ENCODE measurements at places on chromosomes 6 and 20.

- no peak overlapping the region for H3K27ac ChIP-seq
- no peak for DNase-seq
- no peaks in the 10 kb centered on the region for H3K27me3 ChIP-seq
- peaks cover 48% of the 10 kb centered on the region for H3K4me1 ChIP-seq
These were observed 179.8 kb downstream of the FOXA2 start for GRCh38 chr20:22404419-22405170.

- no peak overlapping the region for H3K4me3 ChIP-seq
- no peaks in the 10 kb centered on the region for H3K4me1 ChIP-seq
- no peak overlapping the region for H3K27ac ChIP-seq
- peaks cover 10% of the 10 kb centered on the region for H3K27me3 ChIP-seq
- DNase-seq, result no peak
- H3K36me3 ChIP-seq, result no peaks in the 10 kb centered on the region
These were observed 68.1 kb upstream of the SNRPB2 start for GRCh38 chr20:16661756-16662155.

DNA sequence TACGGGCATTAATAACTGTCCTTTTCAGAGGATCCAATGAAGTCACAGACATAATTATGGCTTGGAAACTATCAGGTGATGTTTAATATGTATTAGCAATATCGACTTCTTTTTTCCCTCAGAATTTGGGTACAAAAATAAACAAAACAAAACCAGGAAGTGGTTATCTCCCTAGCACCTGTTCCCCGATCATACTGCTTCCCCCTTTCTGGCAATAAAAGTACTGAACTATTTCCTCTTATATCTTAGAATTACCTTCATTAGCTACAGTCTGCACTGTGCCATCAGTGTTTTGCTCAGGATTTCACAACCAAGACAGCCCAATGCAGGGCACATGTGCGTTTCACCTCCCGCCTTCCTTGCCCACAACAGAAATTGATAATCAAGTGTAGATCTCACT is 216.9 kb upstream of the BTBD3 start:
- DNase-seq, result no peak
- no peaks in the 10 kb centered on the region for H3K36me3 ChIP-seq
- H3K27me3 ChIP-seq, result no peaks in the 10 kb centered on the region
- H3K4me1 ChIP-seq, result no peaks in the 10 kb centered on the region
- H3K4me3 ChIP-seq, result no peak overlapping the region
- no peak overlapping the region for H3K27ac ChIP-seq

GRCh38 chr6:141658696-141659095 is 474.0 kb upstream of the GJE1 start:
- DNase-seq, result no peak
- no peak overlapping the region for H3K4me3 ChIP-seq
- no peak overlapping the region for H3K27ac ChIP-seq
- H3K4me1 ChIP-seq, result no peaks in the 10 kb centered on the region
- H3K36me3 ChIP-seq, result no peaks in the 10 kb centered on the region

DNA sequence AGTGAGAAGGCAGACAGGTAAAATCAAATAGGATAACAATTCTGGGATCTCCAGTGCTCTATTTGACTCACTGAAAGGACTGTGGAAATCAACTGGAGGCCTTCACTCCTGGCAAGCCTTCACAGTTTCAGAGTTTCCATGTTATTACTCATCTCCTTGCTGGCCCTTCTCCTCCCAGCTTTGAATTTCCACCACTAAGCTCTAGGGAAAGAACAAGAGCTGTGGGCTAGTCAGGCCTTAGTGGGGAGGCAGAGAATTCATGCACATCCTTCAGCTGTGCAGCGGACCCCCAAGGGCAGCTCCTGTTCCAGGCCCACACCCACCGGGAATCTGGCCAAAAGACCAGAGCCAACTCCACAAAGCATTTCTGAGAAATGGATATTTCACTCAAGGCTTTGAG is 26.0 kb downstream of the MYLIP start:
- no peak overlapping the region for H3K4me3 ChIP-seq
- H3K27me3 ChIP-seq, result peaks cover 6% of the 10 kb centered on the region
- H3K27ac ChIP-seq, result no peak overlapping the region

- H3K4me1 ChIP-seq, result peaks cover 32% of the 10 kb centered on the region
- no peak overlapping the region for H3K27ac ChIP-seq
- peak overlapping the region; percentile 21 for H3K4me3 ChIP-seq
- DNase-seq, result peak; percentile 82
- no peaks in the 10 kb centered on the region for H3K36me3 ChIP-seq
- H3K27me3 ChIP-seq, result peaks cover 2% of the 10 kb centered on the region
These were observed 28.5 kb upstream of the SCUBE3 start for GRCh38 chr6:35185302-35185681.

GRCh38 chr6:151757506-151757955 is 50.0 kb upstream of the ESR1 start:
- peak; percentile 29 for DNase-seq
- no peak overlapping the region for H3K4me3 ChIP-seq
- peaks cover 3% of the 10 kb centered on the region for H3K27me3 ChIP-seq
- peaks cover 14% of the 10 kb centered on the region for H3K4me1 ChIP-seq

DNA sequence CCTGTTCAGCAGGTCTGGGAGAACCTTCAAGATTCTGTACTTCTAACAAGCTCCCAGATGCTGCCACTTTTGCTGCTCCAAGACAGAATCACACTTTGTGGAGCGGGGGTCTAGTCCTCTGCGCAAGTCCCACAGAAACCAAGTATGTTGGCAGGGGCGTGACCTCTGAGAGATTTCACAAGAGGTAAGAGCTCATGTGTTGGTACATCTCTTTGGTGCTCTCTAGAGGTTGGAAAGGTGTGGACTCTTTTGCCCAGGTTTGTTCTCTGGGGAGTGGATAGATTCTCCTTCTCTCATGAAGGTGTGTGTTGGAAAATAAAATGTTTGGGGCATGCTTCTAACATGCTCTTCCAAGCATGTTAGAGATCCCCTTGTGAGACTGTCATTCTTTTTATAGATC is 340.9 kb upstream of the IRAK1BP1 start:
- peak; percentile 16 for DNase-seq
- no peak overlapping the region for H3K27ac ChIP-seq
- H3K36me3 ChIP-seq, result no peaks in the 10 kb centered on the region

- DNase-seq, result peak; percentile 28
- H3K4me1 ChIP-seq, result no peaks in the 10 kb centered on the region
- no peaks in the 10 kb centered on the region for H3K36me3 ChIP-seq
- H3K27me3 ChIP-seq, result peaks cover 3% of the 10 kb centered on the region
- no peak overlapping the region for H3K4me3 ChIP-seq
These were observed 9.7 kb downstream of the BACH2 start for GRCh38 chr6:90286884-90287488.

GRCh38 chr6:143697076-143697800 is 19.5 kb downstream of the PHACTR2 start:
- H3K27me3 ChIP-seq, result no peaks in the 10 kb centered on the region
- no peaks in the 10 kb centered on the region for H3K36me3 ChIP-seq

DNA sequence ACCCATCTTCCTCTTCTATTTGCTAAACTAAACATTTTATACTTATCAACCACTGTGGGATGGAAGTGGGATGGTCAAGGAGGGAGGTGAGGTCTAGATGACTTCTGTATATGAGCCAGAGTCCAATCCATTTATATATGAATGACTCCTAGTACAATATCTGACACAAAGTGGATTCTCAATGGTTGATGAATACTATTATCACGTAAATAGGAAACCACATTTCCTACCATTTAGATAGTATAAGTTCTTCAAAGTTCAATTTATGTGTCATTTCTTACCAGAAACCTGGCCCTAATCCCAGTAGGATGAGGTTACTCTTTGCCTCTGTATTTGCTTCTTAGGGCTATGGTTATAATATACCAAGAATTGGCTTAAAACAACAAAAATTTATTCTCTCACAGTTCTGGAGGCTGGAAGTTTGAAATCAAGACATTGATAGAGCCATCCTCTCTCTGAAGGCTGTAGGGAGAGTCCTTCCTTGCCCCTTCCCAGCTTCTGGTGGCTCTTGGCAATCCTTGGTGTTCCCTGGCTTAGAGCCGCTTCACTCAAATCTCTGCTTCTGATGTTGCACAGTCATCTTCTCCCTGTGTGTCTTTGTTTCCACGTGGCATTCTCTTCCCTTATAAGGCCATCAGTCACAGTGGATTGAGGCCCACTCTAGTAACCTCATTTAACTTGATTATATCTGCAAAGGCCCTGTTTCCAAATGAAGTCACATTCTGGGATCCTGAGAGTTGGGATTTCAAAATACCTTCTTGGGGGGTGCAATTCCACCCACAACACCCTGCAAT is 41.0 kb upstream of the RAB23 start:
- H3K4me1 ChIP-seq, result no peaks in the 10 kb centered on the region
- no peak overlapping the region for H3K4me3 ChIP-seq
- peaks cover 6% of the 10 kb centered on the region for H3K27me3 ChIP-seq
- H3K36me3 ChIP-seq, result no peaks in the 10 kb centered on the region
- no peak for DNase-seq

- no peaks in the 10 kb centered on the region for H3K36me3 ChIP-seq
- peaks cover 26% of the 10 kb centered on the region for H3K4me1 ChIP-seq
- H3K27ac ChIP-seq, result no peak overlapping the region
- DNase-seq, result no peak
- no peak overlapping the region for H3K4me3 ChIP-seq
These were observed 35.6 kb downstream of the SUN5 start for GRCh38 chr20:32968478-32969241.

- DNase-seq, result peak; percentile 61
- H3K27ac ChIP-seq, result no peak overlapping the region
- no peaks in the 10 kb centered on the region for H3K4me1 ChIP-seq
- no peak overlapping the region for H3K4me3 ChIP-seq
- no peaks in the 10 kb centered on the region for H3K27me3 ChIP-seq
- H3K36me3 ChIP-seq, result no peaks in the 10 kb centered on the region
These were observed 401.0 kb downstream of the PAX1 start for GRCh38 chr20:22106308-22106938.

All from HepG2 (cell line).